ENCODE measurements at places on chromosomes 1 and 21. TPM values are rescaled to one million over a fixed set of nuclear protein-coding genes. Genes with fewer than 3 reads are reported as not detected.

Gene IL19
- total RNA-seq = not detected

Gene XKR8
- 4.8 TPM for total RNA-seq

Gene LMX1A
- 0.11 TPM for total RNA-seq

Gene PRDM2
- total RNA-seq = 36.1 TPM

Gene LRIF1
- total RNA-seq = 14.9 TPM

Gene BEND5
- 4.2 TPM for total RNA-seq

Gene CFAP107
- not detected for total RNA-seq

Gene SLAMF1
- total RNA-seq = not detected

Gene FNDC7
- total RNA-seq = not detected

Gene C1orf56
- total RNA-seq = 7.1 TPM

Gene RHBDL2
- total RNA-seq = not detected

Gene ZNF648
- total RNA-seq = not detected

Gene DNAJC6
- total RNA-seq = 4.7 TPM

Gene ZSWIM5
- 0.93 TPM for total RNA-seq

Gene HES3
- total RNA-seq = not detected

Gene VCAM1
- total RNA-seq = 4.0 TPM

Gene CHI3L2
- 1.1 TPM for total RNA-seq
